ENCODE measurements at places on chromosomes 2 and 18. TPM values are rescaled to one million over a fixed set of nuclear protein-coding genes. Genes with fewer than 3 reads are reported as not detected.

DNA sequence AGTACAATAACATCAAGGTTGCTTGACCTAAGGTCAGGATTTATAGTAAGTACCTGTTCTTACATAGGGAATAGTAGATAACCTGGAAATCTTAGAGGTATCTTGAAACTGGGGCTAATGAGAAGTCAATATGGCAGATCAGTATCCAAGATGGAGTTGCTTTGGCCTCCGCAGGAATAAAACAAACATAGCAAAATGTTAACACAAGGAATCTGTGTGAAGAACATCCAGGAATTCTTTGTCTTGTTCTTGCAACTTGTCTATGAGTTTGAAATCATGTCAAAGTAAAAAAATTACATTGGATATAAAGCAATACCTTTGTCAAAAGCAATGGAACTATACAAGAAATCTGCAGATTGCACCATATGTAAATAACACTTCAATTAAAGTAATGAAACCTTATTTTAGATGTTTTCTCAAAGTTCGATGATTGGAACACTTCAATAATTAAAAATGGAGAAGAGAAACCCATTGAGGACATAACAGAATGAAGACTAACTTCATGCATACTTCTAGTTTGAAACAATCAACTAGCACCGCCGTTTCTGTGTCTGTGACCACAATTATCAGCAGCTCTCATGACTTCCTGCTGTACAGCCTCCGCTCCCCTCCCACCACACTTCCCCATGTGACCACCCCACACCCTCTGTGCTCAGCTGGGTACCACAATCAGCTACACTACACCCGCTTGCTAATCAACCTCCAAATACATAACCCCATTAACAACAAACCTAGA, 27.6 kb downstream of the C2orf76 start:
- H3K27ac ChIP-seq, result peak overlapping the region; percentile 52
- H3K36me3 ChIP-seq, result no peaks in the 10 kb centered on the region
- peaks cover 18% of the 10 kb centered on the region for H3K4me1 ChIP-seq

- H3K4me3 ChIP-seq, result no peak overlapping the region
- peaks cover 24% of the 10 kb centered on the region for H3K4me1 ChIP-seq
- H3K36me3 ChIP-seq, result no peaks in the 10 kb centered on the region
- H3K27ac ChIP-seq, result no peak overlapping the region
- peaks cover 19% of the 10 kb centered on the region for H3K27me3 ChIP-seq
Observed at GRCh38 chr2:207681431-207681830, 30.0 kb upstream of the CCNYL1 start.

DNA sequence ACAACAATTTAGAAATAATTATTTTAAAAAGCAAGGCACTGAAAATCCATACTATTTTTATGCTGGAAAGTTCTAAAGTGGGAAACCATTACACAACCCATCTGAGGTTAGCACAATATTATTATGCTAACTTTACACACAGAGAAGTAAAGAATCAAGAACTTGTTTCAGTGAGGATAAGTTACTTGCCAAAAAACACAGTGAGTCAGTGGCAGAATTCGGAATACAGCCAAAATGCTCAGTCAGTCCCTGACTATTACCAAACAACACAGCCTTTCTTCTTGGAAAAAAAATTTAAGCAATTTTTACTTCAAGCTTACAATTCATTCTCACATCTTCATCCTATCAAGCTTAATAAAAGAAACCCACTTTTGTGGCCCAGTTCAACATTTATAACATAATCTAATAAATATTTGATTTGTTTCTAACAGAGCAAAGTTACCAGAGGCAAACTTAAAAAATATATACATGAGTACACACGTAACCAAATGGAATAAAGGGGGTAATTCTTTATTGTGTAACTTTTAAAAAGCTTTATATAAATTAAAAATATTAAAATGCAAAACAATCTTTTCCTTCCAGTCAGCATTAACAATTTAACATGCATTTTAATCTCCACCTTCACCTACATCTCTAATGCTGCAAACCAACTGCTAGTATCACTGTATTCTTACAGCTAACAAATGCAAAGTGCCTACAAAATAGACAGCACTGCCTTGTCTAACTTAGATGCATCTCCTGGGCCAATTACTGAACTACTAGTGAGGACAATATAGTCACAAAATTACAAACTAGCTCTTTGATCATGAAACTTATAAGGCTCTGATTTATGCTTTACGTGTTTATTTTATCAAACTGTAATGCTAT, 55.2 kb downstream of the CCDC88A start:
- no peak for DNase-seq
- H3K4me3 ChIP-seq, result no peak overlapping the region
- no peaks in the 10 kb centered on the region for H3K36me3 ChIP-seq
- no peak overlapping the region for H3K27ac ChIP-seq

DNA sequence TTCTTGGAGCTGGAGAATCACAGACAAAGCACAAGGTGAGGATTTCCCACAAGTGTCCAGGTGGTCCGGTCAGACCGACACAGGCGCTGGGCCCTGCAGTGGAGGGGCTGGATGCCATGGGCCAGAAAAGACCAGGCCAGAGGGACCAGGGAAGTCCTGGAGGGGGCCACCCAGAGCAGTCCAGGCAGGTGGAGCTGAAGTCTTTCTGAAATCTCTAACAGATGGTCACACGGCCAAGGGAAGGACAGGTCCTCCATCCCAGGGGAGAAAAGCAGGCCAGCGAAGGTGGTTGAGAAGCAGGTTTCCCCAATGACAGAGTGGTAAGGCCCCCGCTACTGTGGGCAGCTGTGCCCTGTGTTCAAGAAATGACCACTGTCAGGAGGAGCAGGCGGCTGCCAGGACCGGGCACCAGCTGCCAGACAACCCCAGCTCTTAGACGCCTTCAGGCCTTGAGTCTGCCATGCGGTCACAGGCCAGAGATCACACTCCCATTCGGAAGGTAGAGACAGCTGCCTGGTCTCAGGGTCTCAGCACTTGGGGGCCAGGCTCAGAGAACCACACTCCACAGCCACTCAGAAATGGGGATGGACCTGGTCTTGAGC, 25.9 kb downstream of the HS1BP3 start:
- no peaks in the 10 kb centered on the region for H3K27me3 ChIP-seq
- no peaks in the 10 kb centered on the region for H3K4me1 ChIP-seq
- no peak overlapping the region for H3K4me3 ChIP-seq
- no peak overlapping the region for H3K27ac ChIP-seq
- H3K36me3 ChIP-seq, result no peaks in the 10 kb centered on the region

DNA sequence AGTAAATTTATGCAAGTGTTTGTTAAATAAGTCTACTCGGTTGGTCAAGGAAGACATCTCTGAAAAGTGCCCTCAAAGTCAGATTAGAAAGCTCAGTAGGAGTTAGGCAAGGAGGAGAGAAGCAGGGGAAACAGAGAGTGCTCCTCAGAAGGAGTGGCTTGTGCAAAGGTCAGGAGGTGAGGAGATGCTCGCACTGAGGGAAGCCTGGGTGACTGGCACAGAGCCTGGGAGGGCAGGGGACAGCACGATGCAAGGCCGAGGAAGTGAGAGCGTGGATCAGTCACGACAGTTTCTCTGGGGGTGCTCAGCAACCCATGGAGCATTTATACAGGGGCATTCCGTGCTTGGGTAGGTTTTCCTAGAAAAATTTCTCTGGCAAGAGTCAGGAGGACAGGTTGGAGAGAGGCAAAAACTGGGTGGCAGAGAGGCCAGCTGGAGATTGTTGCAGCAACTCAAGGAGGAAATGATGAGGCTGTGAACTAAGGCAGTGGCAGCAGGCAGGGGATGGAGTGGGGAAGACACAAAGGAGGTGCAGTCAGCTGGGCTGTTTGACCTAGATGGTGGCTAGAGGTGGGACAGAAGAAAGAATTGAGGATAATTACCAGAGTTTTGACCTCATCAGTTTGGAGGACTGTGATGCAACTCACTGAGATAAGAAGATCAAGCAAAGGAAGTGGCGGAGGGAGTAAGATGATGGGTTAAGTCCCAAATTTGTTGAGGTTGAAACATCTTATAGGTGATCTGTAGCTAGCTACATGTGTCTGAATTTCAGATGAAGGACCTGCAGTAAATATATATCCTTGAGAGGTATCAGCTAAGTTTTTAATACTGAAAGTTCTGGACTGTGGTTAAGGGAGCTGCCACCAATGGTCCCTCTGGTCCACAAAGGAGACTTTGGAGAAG, 52.4 kb downstream of the BCL2 start:
- H3K4me1 ChIP-seq, result peaks cover 66% of the 10 kb centered on the region
- H3K4me3 ChIP-seq, result peak overlapping the region; percentile 23
- no peak for DNase-seq

DNA sequence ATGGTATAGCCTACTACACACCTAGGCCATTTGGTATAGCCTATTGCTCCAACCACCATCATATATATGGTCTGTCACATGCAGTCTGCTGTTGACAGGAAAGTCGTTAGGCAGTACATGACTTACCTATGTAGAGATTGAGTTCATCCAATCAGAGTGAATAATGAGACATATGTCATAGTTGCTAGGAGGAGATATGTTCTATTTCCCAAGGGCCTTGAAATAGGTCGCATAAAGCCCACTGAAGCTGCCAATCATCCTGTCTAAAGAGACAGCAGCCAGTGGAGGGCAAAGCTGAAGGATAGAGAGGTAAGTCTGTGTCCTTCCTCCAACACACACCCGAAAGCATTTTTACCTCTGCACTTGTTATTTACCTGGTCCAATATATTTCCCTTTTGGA, 263.4 kb downstream of the PTPRM start:
- no peak for DNase-seq
- no peaks in the 10 kb centered on the region for H3K36me3 ChIP-seq

DNA sequence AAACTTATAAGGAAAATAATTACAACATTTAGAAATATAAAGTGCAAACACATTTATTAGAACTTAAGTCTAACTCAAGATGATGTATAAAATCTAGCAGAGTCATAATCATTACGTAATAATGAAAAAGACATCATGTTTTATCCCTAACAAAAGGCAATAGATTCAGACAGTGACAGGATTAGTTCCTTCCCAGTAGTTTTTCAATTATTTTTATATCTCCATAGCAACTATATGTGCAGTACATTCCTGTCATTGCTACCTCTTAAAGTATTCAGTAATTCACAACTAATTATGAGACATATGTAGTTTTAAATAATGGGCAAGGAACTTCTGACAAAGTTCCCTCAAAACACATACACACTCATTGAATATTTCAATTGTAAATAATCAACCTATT, 687.9 kb downstream of the CCDC85A start:
- no peak overlapping the region for H3K27ac ChIP-seq
- H3K27me3 ChIP-seq, result no peaks in the 10 kb centered on the region
- H3K36me3 ChIP-seq, result no peaks in the 10 kb centered on the region
- DNase-seq, result no peak
- H3K4me3 ChIP-seq, result no peak overlapping the region

DNA sequence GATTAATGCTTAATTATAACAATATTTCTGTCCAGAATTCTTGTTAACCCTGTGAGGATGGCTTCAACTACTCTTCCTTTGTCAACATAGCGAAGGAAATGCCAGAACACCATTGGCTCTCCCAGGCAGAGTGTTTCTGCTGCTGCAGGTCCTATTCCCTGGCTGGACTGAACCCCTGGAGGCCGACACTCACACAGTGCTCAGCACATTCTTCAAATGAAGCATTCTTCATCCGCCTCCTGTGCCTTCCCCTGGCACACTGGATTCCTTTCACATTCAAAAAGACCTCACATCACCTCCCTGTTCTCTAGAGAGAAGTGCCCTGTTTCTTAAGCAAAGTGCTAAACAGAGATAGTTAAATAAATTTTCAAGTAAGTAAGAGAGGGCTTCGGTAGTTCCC, 187.3 kb upstream of the MSH6 start:
- no peaks in the 10 kb centered on the region for H3K4me1 ChIP-seq
- no peak overlapping the region for H3K4me3 ChIP-seq
- DNase-seq, result no peak
- H3K27me3 ChIP-seq, result peaks cover 6% of the 10 kb centered on the region
- H3K27ac ChIP-seq, result no peak overlapping the region

- H3K36me3 ChIP-seq, result peaks cover 4% of the 10 kb centered on the region
- no peaks in the 10 kb centered on the region for H3K27me3 ChIP-seq
- H3K27ac ChIP-seq, result peak overlapping the region; percentile 92
- H3K4me3 ChIP-seq, result peak overlapping the region; percentile 85
- H3K4me1 ChIP-seq, result peaks cover 49% of the 10 kb centered on the region
- DNase-seq, result no peak
Observed at GRCh38 chr2:190409616-190410015, 1.5 kb downstream of the MFSD6 start.

GRCh38 chr18:42078711-42079110, 123.7 kb downstream of the PIK3C3 start:
- DNase-seq, result no peak
- H3K27me3 ChIP-seq, result no peaks in the 10 kb centered on the region
- H3K4me3 ChIP-seq, result no peak overlapping the region
- peak overlapping the region; percentile 34 for H3K27ac ChIP-seq

- no peak overlapping the region for H3K4me3 ChIP-seq
- H3K4me1 ChIP-seq, result peaks cover 9% of the 10 kb centered on the region
- DNase-seq, result no peak
- peaks cover 16% of the 10 kb centered on the region for H3K27me3 ChIP-seq
- no peak overlapping the region for H3K27ac ChIP-seq
Observed at GRCh38 chr2:224217962-224218347, 178.9 kb upstream of the SERPINE2 start.

- H3K27ac ChIP-seq, result peak overlapping the region; percentile 4
- peaks cover 5% of the 10 kb centered on the region for H3K27me3 ChIP-seq
- H3K4me1 ChIP-seq, result peaks cover 31% of the 10 kb centered on the region
- H3K36me3 ChIP-seq, result no peaks in the 10 kb centered on the region
- H3K4me3 ChIP-seq, result peak overlapping the region; percentile 58
Observed at GRCh38 chr2:112880091-112880531, 30.9 kb upstream of the IL37 start.

DNA sequence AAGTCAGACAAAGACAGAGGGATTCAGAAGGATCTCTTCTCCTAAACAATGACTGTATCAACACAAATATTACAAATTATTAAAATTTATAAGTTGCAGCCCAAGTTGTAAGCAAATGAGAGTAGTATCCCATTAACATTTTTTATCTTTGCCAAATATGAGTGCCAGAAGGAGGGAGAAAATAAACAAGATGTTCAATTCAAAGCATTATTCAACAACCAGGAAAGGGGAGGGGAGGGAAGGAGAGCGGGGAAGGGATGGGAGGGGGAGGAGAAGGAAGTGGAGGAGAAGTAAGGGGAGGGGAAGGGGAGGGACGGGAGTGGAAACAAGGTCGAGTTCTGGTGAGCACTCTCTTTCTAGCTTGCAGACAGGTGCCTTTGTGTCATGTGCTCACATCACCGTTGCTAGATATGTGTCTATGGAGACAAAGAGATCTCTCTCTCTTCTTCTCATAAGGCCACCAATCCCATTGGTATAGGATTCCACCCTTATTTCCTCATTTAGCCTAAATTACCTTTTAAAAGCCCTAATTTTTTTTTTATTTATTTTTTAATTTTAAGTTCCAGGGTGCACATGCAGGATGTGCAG, 679.6 kb upstream of the CHAC2 start:
- no peaks in the 10 kb centered on the region for H3K36me3 ChIP-seq
- no peak overlapping the region for H3K4me3 ChIP-seq
- H3K27me3 ChIP-seq, result no peaks in the 10 kb centered on the region
- H3K27ac ChIP-seq, result no peak overlapping the region
- H3K4me1 ChIP-seq, result no peaks in the 10 kb centered on the region

GRCh38 chr2:187575751-187576067, 21.5 kb upstream of the TFPI start:
- DNase-seq, result no peak
- no peak overlapping the region for H3K27ac ChIP-seq
- H3K27me3 ChIP-seq, result no peaks in the 10 kb centered on the region
- H3K4me1 ChIP-seq, result no peaks in the 10 kb centered on the region

GRCh38 chr18:73563345-73563744, 584.3 kb downstream of the FBXO15 start:
- no peaks in the 10 kb centered on the region for H3K27me3 ChIP-seq
- H3K4me1 ChIP-seq, result no peaks in the 10 kb centered on the region
- no peak overlapping the region for H3K4me3 ChIP-seq
- H3K27ac ChIP-seq, result no peak overlapping the region

LYPD6 gene
- not detected for total RNA-seq

SPP2 gene
- not detected for total RNA-seq

GREB1 gene
- total RNA-seq, result 2.4 TPM

TMEFF2 gene
- not detected for total RNA-seq

SULT1C2 gene
- not detected for total RNA-seq

CABLES1 gene
- 5.5 TPM for total RNA-seq

Data from activated T-cell treated with anti-CD3 and anti-CD28 coated beads, Interleukin-2, amount 50 U/mL, for 72 hours (primary cell).